Activated T-cell treated with anti-CD3 and anti-CD28 coated beads for 48 hours (primary cell): ENCODE measurements at places on chromosomes 13 and 19.
A peak's percentile ranks its signal among the peaks of the same experiment; 100 is the strongest.

DNA sequence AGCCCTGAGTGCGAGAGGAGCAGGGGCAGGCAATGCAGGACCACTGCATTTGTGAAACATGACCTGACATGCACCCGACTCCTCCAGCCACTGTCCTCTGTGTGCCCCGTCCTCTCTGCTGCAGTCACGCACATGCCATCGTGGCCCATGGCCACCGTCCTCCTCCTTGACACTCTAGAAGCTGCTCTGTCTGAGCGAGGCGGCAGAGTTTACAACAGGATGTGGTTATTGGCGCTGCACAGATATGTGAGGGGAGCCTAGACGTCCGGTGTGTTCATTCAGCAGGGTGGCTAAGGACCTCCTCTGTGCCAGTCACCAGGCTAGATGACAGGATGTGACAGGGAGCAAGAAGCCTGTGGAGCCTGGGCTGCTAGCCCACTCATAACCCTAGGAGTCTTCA, 277.8 kb downstream of the FOXO1 start:
- DNase-seq, result peak; percentile 67

DNA sequence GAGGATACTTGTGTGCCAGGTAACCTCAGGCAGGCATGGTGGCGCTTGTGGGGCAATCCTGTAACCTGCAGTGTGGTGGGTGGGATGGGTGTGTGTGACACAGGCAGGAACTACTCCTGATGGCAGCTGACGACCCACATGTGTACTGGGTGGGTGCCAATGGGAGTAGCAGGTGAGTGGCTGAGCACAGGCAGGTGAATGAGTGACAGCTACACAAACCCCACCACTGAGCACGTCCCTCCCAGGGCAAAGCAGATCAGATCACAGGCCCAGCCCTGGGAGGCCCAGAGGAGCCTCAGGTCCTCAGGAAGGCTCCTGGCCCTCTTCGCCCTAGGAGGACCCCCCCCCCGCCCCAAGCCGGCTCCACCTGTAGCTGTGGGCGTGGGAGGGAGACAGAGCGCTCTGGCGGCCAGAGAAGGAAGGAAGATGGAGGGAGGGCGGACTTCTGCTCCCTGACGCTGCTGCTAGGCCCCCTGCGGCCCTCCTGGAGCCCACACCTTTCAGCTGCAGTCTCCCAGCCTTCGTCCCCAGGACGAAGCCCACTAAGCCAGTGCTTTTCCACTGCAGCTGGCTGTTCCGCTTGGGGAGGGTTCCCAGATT, 1.3 kb upstream of the ZNF181 start:
- DNase-seq, result no peak

DNA sequence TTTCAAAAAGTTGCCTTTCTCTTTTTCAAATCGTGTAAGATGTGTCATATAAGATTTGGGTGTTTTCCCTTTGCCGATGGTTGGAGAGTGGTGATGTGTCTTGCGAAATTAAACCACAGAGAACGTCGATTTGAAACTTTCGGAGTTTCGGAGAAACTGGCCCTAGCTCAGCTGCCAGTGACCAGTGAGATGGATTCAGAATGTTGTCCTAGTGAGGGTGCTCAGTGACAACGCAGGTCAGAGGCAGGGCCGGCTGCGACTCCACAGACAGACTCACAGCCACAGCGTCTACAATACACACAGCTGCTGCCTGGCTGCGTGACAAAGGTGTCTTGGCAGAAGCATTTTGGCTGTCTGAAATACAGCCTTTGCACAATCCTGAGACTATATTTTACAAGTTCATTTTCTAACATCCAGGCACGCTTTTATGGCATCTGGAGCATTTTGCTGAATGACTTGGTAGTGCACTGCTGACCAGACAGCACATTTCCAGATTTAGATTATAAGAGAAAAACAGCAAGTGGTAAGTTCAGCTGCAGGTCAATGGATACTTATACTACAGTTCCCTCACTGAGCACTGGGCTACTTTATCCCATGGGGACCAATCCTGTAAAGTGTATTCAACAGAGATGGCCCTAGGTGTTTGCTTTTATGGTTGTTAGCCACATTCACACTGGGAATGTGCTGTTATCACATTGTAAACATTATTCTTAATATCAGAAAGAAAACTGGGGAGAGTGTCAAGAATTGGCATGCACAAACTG, 207.5 kb downstream of the KCNRG start:
- DNase-seq, result no peak

DNA sequence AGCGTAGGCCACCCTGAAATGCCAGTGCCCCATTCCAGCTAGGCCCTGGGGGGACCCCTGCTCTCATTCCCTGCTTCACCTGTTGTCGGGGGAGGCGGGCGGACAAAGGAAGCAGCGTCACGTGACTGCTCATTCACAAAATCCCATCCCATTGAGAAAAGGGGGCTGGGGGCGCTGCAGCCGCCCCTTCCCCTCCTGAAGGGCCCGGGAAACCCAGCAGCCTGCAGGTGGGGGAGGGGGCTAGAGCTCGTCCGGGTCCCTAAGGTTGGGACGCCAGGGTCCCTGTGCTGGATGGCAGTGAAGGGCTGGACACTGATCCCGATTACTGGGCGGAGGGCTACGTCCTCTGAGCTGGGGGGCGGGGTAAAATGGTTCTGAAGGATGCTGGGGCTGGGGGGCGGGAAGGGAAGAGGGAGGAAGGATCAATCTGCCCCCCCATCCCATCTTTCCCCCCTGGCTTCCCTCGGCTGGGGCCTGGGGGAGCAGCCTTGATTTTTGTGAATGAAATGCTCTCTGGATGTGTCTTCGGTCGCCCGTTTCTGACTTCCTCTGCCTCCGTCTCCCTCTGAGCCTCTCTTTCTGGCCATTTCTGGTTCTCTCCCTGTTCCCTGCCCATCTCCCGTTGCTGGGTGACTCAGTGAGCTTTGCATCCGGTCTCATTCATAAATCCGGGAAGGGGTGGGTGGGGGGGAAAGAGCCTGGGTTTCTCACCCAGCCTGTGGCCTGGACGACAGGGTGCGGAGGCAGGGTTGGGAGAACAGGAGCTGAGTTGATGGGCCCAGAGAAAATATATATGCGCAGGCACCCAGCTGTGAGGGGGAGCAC, 816 bp downstream of the SPRED3 start:
- no peak for DNase-seq

GRCh38 chr13:112160558-112160957, 93.6 kb downstream of the SOX1 start:
- no peak for DNase-seq

- DNase-seq, result no peak
These were observed 68.3 kb downstream of the STARD13 start for GRCh38 chr13:33217256-33217655.

DNA sequence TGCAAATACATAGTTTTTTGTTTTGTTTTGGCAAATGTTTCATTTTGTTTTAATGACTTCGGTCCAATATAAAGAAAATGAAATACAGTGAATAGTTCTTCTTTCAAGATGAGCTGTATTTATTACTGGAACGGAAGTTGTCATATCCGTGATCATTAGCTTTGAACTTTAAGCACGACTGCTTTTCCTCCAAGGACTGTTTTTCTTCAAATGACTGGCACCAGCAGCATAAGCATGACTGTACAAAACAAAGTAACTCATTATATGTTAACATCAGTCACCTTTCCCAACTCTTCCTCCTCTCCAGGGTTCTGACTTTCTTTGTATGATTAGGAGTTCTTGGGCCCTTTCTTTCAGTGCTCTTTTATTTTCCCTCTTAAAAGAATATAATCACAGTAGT, 20.5 kb downstream of the EDNRB start:
- no peak for DNase-seq
